Keratinocyte (primary cell): ENCODE measurements at places on chromosomes 6 and 20. TPM values are rescaled to one million over a fixed set of nuclear protein-coding genes. Genes with fewer than 3 reads are reported as not detected.

NCR2 gene
- polyA plus RNA-seq, result not detected in 3 replicates

GCNT2 gene
- 5.6 to 9.3 TPM (median 7.3 TPM) in 3 replicates for polyA plus RNA-seq

XKR7 gene
- polyA plus RNA-seq, result not detected in 3 replicates

SGK2 gene
- polyA plus RNA-seq, result 0.12 to 0.23 TPM in 2 of 3 replicates, not detected in the other

NMBR gene
- polyA plus RNA-seq, result 0.04 TPM in 1 of 3 replicates, not detected in the others

NKX2-4 gene
- polyA plus RNA-seq, result not detected in 3 replicates

ERVFRD-1 gene
- polyA plus RNA-seq, result not detected in 3 replicates

EGFL8 gene
- polyA plus RNA-seq, result 1.7 to 4.2 TPM (median 3.7 TPM) in 3 replicates

AVP gene
- not detected in 3 replicates for polyA plus RNA-seq

BCAS4 gene
- polyA plus RNA-seq, result 13.8 to 23.1 TPM (median 19.0 TPM) in 3 replicates

MMS22L gene
- 5.4 to 14.3 TPM (median 7.1 TPM) in 3 replicates for polyA plus RNA-seq

ADTRP gene
- polyA plus RNA-seq, result 12.7 to 43.5 TPM (median 16.7 TPM) in 3 replicates

ZNF165 gene
- polyA plus RNA-seq, result 1.1 to 3.6 TPM (median 2.1 TPM) in 3 replicates

HLA-DQB2 gene
- not detected in 3 replicates for polyA plus RNA-seq
